Amygdala (tissue), 56 donors: ENCODE measurements at places on chromosomes 3 and 15.

GRCh38 chr15:78850941-78851755 is 21.5 kb upstream of the MORF4L1 start:
- DNase-seq, result peak; percentile 35

- no peak for DNase-seq
Observed at GRCh38 chr3:175865724-175866123, 1006.6 kb downstream of the NAALADL2 start.

DNA sequence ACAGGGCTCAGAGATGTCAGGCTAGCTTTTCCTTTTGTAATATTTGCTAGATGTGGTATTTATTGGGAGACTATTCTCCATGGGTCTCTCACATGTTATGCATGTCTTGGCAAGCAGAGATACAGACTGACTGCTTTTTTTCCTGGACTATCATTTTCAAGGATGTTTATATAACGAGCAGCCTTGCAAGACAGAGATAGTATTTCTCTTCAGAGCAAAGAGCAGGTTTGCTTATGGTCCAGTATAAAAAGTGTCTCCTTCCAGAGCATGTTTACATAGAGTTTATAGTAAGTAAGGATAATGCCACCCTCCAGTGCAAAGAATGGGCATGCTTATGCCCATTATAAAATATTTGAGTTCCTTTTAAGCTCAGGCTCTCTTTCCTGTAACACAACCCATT is 24.6 kb downstream of the GTF2E1 start:
- DNase-seq, result no peak

GRCh38 chr3:28467414-28467813 is 118.8 kb upstream of the AZI2 start:
- DNase-seq, result no peak

- DNase-seq, result no peak
Observed at GRCh38 chr3:142724682-142725356, 985 bp downstream of the TRPC1 start.

GRCh38 chr3:4376499-4376898 is 73.3 kb downstream of the SETMAR start:
- DNase-seq, result no peak

DNA sequence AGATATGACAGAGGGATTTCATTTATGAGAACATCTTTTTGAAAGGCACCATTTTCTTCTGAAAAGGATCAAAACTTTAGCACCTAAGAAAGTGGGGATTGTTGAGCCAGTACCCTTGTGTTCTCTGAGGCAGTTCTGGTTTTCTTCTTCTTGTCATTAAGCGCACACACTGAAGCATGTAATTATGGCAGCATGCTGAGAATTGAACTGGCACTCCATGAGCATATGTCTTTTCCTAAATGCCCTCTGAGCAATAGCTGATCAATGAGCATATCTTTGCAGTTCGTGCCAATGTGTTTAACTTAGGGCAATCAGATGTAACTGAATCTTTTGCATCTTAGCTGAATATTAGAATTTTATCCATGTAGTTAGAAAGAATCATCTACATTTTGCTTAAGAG is 53.9 kb upstream of the VGLL3 start:
- DNase-seq, result no peak

DNA sequence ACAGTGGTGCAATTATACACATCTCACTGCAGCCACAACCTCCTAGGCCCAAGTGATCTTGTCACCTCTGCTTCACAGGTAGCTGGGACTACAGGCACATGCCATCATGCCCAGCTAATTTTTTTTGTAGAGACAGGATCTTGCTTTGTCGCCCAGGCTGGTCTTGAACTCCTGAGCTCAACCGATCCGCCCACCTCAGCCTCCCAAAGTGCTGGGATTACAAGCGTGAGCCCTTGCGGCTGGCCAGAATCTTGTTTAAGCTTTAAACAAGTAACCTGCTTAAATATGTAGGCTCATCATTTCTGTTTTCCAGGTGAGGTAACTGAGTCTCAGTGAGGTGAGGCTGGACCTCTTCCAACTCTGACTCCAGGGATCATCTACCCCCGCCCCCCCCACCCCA is 7.7 kb upstream of the PSTPIP1 start:
- DNase-seq, result no peak

- no peak for DNase-seq
Observed at GRCh38 chr3:194930377-194931204, 244.9 kb downstream of the FAM43A start.

DNA sequence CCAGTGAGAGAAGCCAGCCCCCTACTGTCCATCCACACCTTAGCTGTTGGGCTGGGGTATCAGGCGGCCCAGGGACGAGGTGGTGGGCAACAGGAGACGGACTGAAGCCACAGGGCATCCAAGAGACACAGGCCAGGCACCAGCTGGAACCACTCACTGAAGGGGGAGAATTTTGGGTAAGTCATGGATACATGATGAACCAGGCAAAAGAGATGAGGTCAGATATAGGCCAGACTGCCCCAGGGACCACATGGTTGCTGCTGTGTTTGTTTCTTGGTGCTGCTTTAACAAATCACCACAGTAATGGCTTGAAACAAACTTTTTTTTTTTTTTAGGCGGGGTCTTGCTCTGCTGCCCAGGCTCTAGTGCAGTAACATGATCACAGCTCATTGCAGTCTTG is 66.4 kb downstream of the SEMA5B start:
- DNase-seq, result no peak

DNA sequence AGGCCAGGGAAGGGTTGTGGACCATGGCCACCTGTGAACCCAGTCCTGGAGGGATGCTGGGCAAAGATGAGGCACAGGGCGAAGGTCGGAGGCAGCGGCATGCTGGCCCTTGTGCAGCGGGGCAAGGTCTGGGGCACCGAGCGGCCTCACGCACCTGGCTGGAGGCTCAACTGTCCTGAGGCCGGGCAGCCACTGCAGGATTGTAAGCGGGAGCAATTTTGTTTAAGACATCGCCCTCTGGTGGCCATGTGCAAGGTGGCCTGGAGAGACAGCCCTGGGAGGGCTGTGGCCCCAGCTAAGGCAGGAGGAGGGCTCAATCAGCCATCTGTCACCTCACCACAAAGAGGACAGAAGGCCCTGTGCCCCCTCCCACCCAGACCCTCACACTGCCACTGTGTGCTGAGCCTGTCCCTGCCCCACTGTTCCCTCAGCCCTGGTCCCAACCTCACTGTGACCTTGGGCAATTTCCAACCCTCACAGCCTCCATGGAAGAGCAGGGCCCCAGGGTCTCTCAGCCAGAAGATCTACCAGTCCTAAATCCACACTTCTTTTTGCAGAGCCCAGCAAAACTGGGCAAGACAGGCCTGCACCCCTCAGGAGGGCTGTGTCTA is 46.2 kb downstream of the TPRA1 start:
- peak; percentile 5 for DNase-seq

GRCh38 chr15:100696452-100696851 is 94.1 kb downstream of the ASB7 start:
- no peak for DNase-seq

GRCh38 chr3:25468866-25469319 is 40.8 kb downstream of the RARB start:
- no peak for DNase-seq

DNA sequence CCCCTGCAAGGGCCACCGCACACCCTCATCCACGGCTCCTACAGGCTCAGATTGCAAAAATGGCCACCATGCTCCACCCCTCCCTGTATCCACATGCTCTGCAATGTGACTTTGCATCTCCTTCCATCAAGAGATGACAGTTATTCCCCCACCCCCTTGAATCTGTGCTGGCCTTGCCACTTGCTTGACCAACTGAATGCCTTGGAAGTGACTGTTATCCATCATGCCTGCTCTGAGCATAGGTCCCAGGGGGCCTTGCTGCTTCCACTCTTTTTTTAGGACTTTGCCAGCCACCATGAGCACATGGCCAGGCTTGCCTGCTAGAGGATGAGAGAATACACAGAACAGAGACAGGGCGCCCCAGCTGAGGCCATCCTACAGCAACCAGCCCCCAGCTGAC is 13.6 kb downstream of the HAPLN3 start:
- DNase-seq, result no peak

GRCh38 chr3:14640157-14640562 is 11.4 kb upstream of the CCDC174 start:
- DNase-seq, result peak; percentile 24

- no peak for DNase-seq
Observed at GRCh38 chr3:8200996-8201395, 300.6 kb upstream of the LMCD1 start.

GRCh38 chr15:88613074-88613944 is 7.8 kb upstream of the AEN start:
- no peak for DNase-seq

DNA sequence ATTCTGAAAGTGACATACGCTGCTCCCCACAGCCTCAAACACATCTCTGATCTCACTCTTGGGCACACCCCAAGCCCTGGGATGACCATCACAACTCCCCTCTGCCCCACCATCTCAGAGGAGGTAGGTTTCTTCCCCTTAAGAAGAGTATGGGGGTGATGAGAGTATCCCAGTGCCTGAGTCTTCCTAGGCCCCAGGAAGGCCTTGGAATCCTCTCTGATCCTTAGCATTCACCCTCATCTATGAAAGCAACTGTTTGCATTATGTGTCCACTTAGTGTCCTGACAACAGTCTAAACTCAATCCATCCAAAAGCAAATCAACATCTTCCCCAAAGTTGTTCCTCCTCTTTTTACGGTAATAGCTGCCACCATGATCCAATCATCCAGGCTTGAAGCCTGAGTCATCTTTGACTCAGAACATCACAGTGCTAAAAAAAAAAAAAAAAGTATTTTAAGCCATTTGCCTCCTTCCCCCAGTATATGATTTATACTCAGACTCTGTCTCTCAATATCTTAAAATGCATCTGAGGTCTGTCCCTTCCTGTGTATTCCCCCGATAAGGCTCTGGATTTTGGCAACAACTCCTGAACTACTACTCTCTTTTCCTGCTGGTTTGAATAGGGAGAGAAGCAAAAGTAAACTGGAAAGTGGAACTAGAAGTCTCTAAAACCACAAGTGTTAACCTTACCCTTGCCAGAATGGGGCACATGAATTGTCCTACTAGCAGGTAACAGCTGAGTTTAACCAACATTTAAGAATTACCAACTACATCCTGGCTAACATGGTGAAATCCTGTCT is 22.5 kb downstream of the POPDC2 start:
- no peak for DNase-seq

GRCh38 chr3:169362868-169363267 is 300.6 kb downstream of the MECOM start:
- no peak for DNase-seq

DNA sequence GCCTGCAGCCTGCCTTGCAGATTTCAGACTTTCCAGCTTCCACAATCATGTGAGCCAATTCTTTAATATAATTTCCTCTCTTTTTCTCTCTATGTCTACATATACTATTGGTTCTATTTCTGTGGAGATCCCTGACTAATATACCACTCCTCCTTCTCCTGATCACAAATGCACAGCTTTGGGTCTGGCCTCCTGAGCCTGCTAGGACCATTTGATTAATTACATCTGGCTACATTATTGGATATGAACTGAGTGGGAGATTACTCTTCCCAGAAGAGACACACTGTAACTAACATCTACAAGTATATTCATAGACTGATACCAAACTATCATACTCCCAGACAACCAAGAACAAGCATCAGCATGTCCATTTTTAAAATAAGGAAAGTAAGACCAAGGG is 188.9 kb upstream of the LMCD1 start:
- DNase-seq, result no peak

DNA sequence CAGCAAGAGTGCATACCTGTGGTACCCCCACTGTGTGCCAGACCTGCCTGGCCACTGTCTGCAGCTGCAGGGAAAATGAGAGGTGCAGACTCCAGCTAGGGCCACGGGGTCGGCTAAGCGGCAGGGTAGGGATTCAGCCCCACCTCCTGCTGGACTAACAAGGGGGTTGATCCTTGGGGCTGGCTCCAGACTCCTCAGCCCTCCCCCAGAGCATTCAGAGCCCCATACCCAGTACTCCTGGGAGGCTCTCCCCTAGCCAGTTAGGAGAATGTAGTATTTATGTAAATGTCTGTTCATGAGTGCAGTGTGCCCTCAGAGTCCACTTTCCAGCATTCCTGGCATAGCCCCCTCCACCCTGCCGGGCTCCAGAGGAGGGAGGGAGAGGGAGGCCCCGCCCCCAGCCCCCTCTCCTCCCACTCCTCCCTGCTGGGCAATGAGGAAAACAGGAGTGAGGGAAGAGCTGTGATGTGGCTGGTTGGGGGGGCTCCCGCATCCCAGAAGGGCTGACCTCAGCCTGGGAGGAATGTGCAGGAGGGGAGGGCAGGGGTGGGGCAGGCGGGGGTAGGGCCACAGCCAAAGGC is 4.5 kb upstream of the SEMA3B start:
- peak; percentile 83 for DNase-seq

DNA sequence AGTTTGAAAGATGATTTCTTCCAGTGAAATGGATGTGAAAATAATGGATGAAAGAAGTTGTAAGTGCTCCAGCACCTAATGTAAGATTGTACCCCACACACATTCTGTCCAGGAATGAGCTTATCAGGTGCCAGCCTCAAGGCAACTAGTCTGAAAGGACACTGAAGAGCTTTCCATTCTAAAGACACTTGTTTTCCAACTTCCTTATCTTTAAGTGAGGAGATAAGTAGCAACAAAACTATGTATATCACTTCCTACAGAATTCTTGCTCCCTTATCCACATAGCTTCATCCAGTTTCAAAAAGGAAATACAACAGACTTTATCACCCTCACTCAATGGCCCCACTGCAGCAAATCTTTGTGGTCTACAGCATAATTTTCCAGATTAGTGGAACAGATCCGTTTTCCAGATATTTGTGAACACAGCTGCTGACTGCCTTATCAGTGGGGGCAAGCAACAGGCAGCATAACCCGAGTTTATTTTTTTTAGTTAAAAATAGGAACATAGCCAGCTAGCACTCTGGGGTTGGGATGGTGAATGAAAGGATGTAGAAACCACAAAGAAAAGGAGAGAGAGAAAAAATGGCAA is 60.6 kb downstream of the CD200R1L start:
- DNase-seq, result no peak

GRCh38 chr3:187102073-187102634 is 37.1 kb downstream of the RPL39L start:
- DNase-seq, result no peak

DNA sequence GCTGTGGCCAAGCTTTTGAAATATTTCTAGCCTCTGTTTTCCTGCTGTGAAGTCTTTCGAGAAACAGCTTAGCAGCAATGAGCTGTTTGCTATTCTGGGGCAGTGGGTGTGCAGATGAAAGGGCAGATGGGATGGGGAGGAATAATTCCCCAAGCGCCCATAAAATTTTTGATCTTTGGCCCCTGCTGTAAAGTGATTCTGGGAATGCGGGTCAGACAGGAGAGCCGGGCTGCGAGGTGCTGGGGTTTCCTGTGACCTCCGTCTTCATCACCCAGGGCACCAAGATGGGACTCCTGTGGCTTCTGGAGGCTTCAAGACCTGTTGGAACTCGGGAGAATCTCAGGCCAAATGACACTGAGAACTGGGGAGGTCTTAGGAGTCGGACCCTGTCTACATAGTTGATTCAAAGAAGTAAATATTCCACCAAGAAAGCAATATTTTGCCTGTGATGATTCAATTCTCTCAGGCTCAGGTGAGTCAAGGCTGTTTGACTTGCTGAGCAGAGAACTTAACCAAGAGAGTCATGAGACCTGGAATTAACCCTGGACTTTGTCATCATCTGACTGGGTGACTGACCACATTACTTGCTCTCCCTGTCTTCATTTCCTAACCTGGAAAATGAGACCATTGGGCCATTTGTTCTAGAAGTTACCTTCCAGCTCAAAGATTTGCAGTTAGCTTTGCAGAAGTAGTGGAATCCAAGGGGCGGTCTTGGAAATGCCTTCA is 86.4 kb downstream of the POLR2M start:
- DNase-seq, result no peak

- DNase-seq, result no peak
Observed at GRCh38 chr3:114770874-114771273, 376.2 kb downstream of the ZBTB20 start.

- no peak for DNase-seq
Observed at GRCh38 chr3:50525987-50526386, 22.6 kb upstream of the CACNA2D2 start.

GRCh38 chr3:135125171-135125801 is 330.2 kb downstream of the EPHB1 start:
- no peak for DNase-seq
